ENCODE measurements at places on chromosomes 3 and 15.

- DNase-seq = no peak
These were observed 218.0 kb downstream of the UBE3A start for GRCh38 chr15:25220834-25221233.

DNA sequence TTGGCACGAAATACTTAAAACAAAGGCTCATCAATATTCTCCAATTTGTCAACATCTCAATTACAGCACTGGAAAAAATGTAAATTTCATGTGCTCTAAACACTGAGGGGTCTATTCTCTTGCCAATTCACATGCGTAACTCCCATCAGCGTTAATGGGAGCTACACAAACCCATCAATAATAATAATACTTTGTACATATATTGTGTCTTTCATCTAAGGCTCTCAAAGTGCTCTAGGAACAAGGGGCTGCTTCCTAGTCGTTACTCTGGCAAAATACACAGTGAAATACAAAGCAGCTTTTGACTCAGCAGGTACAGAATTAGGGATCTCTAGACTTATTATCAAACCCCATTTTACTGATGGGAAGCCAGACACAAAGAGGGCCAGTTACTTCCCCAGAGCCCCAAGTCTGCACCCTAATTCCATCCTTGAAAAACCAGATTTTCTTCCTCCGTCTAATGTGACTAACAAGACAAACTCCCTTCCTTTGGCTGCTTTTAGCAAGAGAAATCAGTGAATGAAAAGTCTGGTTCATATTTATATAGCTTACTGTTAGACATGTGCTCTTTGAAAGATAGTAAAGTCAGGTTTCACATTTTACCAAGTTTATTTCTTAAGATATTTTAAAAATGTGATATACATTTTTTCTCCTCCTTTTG lies 20.0 kb downstream of the MEIS2 start:
- DNase-seq = no peak

DNA sequence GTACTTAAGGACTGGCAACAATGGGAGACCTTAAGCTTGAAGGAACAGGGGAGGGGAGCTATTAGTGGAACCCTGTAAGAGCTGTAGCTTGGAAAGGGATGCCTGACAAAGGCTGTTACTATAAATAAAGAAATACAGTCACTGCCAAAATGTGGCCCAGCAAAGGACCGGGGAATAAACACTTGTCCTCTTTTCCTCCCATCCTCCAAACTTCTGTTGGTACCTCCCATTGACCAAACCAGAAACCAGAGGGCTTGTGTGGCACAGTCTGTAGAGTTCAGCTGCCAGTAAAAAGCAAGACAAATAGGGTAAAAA lies 25.1 kb upstream of the TCF12 start:
- no peak for DNase-seq

- DNase-seq = no peak
These were observed 26.2 kb upstream of the ZNF770 start for GRCh38 chr15:35014241-35014640.

DNA sequence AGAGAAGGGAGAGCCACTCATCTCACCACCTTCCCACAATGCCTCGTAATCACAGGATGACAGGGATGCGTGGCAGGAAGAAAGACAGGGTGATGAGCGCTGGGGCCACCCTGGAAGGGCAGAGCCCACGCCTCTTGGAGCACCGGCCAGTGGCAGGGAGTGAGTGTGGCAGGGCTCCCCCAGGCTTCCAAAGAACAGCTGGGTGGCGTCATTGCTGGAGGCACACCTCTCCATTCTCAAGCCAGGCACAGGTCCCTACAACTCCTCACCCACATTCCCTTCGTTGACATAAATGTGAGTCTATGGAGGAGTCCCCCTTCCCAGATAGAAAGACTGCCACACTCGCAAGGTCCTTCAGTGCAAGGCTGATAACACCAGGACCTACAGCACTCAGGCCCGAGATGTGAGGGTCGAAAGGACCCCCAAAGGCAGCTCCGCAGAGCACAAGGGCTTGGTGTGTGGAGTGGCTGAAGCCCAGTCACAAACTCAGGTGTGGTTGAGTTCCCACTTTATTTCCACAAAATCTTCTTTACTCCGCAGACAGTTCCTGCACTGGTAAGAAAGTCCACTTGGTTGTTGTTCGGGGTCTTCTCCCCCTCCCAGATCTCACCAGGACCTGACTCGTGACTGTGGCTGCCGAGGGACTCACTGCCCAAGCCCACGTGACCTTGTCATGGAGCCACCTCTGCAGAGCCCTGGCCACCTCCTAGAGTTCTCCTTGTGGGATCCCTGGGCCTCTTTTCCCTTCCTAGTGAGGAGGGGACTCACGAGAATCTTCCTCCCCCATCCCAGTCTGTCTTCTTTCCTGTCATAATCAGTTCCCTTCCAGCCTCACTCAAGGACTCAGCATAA lies 22.4 kb upstream of the CORO2B start:
- no peak for DNase-seq

DNA sequence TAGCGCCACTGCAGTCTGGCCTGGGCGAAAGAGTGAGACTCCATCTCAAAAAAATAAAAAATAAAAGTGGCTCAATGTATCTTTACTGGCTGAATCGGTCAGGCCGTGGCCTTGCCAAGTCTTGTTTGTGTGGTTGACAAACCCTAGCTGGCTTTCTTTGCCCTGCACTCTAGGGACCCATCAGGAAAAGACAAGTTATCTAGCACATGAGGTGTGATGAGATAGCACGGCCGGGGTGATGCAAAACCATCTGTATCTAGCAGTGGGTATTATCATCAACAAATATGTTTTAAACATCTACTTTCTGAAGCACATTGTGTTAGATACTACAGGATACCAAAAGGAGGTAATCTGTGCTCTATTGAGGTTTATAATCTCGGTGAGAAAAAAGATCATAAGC lies 3.9 kb upstream of the DPP8 start:
- no peak for DNase-seq

DNA sequence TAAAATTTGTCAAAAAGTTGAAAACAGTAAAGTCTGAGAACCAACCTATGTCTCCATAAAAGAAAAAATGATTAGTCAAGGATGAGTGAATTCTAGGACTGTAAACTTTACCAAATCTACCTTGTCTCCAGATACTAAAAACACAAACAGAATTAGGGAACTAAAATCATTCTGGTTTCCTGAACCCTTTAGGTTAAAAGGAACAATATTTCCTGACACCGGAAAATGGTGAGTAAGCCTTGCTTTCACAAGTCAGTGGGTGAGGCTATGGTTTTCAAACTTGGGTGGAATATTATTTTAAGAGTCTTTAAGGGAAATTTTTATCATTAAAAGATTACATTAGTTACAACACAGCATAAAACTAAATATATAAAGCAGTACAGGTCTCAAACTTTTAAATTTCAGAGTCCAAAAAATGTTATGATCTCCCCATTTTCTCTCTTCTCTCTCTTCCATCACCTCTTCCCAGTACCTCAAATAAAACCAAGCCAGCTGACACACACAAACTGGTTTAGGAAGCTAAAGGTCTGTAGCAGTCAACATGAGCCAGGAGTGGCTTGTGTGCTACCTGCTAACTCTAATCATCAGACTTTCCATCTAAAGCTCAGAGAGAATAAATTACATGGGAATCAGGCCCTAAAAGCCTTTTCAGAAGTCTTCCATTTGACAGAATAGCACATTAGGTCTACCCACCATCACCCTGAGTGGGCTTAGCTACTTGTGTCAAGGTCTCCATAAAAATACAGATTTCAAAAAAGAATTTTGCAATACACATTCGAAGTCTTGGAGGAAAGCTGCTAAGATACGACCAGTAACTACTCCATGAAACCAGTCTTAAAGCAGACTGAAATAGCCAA lies 2.2 kb downstream of the SLC12A6 start:
- no peak for DNase-seq

- no peak for DNase-seq
These were observed 5.8 kb downstream of the SLC12A6 start for GRCh38 chr15:34331809-34332208.

DNA sequence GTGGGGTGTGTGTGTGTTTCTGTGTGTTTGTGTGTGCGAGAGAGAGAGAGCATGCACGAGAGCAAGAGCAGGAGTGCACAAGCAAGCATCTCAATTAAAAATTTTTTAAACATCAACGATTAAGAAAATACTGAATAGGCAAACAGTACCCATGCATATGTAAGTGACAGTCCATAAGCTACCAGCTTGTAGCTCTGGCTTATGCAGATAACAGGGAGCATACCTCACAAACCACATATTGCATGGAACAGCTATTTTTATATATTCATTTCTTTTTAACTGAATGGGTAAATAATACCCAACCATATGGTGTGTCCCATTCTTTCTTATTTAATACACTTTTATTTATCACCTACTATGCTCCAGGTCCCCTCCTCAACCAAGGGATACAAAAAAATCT lies 234.5 kb downstream of the KBTBD8 start:
- DNase-seq = no peak

DNA sequence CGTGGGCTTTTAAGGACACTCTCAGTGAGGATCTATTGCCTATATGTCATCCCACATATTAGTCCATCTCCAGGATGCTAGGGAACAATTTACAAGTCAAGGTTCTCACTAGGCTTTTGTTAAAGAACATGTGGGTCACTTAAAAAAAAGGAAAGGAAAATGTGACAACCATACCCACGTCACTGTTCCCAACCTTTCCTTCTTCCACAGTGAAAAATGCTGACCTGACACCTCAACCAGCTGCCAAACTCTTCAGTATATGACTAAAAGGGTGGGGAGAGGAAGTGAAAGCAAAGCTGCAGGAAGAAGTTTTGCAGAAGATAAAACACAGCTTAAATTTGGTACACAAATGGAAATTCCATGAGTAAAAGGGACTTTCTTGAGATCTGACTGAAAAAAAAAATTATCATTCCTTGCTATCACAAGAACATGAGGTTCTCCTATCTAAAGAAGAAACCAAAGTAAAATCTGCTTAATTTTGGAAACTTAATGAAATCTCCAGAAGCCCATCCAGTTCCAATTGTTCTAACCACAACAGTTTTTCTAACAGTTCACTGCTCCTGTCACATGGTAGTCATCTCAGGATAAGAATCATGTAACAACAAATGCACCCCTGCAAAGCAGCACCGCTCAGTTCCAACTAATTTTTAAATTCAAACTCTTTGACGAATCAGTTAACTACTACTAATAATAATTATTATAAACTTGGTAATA lies 117.0 kb upstream of the TSPAN3 start:
- no peak for DNase-seq

DNA sequence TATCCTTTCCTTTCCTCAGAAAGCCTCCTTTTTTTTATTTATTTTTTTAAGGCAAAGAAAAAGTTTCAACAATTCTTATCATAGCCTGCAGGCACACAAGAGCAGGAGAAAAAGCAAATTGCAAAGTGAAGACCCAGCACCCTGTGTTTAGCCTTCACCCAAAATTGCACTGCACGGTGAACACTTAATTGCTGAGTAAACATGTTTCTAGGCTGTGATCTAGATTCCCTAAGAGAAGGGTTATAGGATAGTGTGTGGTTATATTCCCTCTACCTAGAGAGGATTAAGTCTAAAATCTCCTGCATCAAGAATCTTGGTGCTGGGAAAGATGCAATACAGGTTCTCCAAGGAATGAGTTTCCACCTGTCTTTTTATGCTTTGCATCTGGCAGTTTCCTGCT lies 70.2 kb upstream of the BFSP2 start:
- DNase-seq = no peak

- no peak for DNase-seq
These were observed 82.8 kb downstream of the PPARG start for GRCh38 chr3:12371525-12372140.
